ENCODE measurements at places on chromosomes 16 and 17.

DNA sequence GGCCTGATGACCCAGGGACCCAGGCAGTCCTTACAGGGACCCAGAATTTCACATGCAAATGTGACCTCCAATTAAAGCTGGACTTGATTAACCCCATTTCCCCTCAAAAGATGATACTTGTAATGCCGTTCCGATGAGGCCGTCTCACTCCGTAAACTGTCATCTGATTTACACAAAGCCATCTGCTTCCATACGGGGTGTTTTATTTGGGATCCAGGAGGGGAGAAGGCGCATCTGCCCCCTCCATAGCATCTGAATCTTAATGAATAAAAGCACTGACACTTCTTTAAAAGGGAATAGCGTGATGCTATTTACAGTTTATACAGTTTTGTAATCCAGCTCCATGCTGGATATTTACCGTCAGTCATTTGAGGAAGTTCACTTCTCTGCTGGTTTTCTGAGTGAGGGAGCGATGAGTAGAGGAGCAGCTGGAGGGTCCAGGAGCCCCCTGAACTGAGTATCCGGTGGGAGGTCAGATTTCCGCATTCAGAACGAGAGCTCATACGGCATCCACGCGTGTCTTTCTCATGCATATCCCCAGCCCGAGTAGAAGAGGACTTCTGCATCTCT is 452.7 kb downstream of the WWOX start:
- no peak for DNase-seq

GRCh38 chr17:4599505-4600281 is 15.4 kb downstream of the SMTNL2 start:
- no peak for DNase-seq

GRCh38 chr17:57760046-57760445 is 14.9 kb upstream of the CCDC182 start:
- DNase-seq = no peak

- no peak for DNase-seq
These were observed 10.5 kb downstream of the MAPT start for GRCh38 chr17:45904866-45905265.

- peak; percentile 5 for DNase-seq
These were observed 89.6 kb downstream of the CDC27 start for GRCh38 chr17:47099451-47099986.

DNA sequence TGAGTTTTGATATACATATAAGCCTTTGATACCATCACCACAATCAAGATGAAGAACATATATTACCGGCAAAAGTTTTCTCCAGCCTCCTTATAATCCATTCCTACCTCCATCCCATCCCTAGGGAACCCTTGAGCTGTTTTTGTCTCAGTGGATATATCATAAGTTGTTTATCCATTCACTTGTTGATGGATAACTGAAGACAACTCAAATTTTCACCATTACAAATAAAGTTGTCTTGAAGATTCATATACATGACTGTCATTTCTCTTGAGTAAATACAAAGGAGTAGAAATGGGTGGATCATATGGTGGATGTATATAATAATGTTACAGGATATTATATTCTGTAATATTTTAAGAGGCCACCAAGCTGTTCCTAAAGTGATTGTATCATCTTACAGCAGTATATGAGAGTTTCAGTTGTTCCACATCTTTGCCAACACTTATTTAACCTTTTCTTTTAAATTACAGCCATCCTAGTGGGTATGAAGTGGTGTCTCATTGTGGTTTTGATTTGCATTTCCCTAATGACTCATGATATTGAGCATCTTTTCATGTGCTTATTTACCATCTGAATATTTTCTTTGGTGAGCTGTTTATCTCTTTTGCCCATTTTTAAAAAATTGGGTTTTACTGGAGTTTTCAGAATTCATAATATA is 17.4 kb downstream of the NF1 start:
- no peak for DNase-seq

DNA sequence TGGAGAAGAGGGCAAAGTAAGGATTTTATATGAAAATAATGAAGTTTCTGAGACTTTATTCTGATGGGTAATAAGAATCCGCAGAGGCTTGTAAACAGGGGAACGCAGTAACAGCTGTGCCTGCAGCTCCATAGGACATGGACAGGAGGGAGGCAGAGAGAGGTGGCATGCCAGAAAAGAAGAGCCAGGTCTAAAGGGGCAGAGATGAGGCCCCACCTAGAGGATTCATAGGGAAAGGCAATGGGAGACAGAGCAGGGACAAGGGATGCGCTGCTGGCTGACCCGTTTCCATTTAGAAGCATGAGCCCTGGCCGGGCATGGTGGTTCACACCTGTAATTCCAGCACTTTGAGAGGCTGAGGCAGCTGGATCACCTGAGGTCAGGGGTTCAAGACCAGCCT is 340.3 kb upstream of the CDH5 start:
- DNase-seq = no peak

- no peak for DNase-seq
These were observed 18.9 kb downstream of the XYLT1 start for GRCh38 chr16:17451843-17452242.

- DNase-seq = no peak
These were observed 23.3 kb downstream of the DEXI start for GRCh38 chr16:10919003-10919351.

DNA sequence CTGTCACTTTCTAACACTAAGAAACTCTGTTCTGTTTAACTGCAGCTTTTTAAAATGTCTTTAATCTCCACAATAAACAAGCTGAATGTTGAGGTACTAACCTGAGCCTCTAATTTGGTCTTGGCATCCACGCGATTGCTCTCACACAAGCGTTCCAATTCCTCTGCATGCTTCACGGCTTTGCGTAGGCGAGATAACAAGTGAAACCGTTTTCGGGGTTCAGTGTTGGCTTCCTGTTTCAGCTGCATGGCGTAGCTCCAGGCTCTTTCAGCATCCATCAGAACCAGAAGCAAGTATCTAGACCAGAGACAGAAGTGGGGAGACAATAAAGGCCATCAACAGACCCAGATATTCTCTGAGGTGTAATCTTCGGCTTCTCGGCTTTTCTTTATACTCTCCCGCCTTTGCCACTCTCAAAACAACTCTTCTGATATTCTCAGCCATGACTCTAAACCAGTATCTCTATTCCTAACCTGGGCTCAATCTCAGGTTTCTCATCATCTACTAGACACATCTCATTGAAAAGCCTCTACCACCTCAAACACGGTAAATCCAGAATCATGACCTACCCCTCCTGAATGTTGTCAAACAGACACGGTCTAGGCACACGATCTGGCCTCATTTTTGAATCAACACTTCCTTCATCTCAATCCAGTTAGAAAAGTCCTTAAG is 8.3 kb downstream of the SRP68 start:
- no peak for DNase-seq

DNA sequence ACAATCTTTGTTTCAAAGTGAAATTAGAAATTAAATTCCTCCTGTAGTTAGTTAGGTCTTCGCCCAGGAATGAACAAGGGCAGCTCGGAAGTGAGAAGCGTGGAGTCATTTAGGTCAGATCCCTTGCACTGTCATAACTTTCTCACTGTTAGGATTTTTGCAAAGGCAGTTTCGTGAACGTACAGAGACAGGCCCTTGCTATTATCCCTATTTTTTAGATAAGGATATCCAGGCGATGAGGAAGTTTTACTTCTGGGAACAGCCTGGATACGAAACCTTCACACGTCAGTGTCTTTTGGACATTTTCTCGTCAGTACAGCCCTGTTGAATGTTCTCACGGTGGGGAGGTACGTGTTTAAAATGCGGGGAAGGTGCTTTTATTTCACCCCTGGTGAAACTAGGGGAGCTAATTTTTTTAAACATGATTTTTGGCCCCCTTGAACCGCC is 318 bp upstream of the RBL2 start:
- no peak for DNase-seq

DNA sequence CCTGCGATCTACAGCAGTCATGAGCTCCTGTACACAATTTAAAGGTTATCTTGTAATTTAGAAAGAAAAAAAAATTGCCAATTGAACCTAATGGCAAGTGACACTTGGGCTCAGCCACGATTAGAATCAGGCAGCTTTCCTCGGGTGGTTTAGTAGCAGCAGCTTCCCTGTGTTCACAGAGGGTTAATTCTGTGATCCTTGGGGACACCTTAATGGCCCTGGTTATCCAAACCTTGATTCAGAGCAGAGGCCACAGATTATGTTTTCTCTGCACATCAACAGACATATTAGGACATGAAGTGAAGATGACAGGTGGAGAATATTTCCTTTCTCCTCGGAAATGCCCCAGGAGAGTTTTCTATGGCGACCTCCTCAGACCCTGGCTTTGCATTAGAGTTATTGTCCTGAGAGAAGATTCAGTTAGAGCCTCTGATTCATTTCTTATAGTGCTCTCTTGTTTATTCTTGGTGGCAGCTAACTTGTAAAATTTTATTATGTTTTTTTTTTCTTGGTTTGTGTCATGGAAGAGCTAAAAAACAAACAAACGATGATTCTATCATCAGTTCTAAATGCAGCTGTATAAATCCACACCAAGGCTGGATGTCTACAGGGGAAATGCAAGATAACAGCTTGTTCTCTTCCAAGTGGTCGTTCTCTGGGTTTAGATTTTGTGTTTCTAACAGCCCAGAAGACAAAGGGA is 351.2 kb upstream of the DYNLRB2 start:
- DNase-seq = no peak

GRCh38 chr17:28747051-28747691 is 3.4 kb downstream of the TRAF4 start:
- no peak for DNase-seq

DNA sequence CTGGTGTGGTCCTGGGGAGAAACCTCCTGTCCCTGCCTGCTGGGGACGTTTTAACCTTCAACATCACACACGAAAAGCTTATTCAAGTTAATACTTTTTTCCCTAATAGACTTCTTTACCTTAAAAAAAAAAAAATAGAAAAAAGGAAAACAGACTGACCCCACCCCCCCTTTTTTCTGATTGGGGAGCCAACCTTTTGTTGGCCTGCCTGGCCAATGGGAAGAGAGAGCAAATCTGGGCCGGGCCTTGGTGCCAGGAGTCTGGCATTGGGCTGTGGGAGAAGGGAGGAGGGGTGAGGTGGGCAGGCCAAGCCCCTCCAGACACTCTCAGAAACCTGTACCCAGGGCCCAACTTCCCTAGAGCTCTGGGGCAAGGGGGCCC is 3.0 kb downstream of the CBX8 start:
- no peak for DNase-seq

DNA sequence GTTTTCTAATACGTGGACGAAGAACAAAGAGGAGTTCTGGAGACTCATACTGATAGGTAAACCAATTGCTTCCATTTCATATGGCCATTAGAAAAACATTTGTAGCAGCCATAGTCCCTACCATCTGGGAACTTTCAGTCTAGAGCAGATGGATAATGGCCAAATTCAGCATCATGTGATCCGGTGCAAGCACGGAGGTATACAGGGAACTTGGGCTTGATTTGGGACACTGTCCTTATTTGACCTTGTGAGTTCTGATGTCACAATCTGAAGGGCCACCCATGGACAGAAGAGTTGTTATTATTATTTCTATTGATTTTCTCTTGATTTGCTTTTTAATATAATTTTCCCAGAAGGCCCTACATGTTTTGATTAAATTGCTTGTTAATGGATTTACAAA is 154.6 kb upstream of the ZNF267 start:
- DNase-seq = no peak

DNA sequence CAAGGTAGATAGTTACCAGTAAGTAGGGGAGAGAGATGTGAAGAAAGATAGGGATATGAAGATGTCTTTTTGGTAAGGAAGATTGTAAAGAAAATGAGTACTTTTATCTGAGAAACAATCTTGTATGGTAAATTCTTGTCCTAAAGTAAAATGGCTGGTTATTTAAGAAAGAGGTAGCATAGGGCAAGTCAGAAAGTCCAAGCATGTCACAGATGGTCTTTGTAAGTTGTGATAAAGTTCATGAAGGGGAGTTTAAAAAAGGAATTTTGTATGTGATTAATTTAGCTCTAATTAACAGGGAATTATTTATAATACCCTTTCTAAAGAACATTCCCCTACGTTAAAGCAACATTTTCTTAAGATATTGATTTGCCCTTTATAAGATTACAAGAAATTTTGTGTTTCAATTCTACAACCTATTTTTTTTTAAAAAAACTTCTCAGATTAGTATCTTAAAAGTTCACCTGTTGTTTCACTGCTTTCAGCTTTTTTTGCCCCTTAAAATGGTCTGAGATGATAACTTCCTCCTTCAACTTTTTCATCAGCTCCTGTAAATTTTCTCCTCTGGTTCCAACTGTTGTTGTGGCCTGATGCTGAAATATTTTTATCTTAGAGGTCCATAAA is 16.2 kb upstream of the CPHXL start:
- DNase-seq = no peak

- DNase-seq = no peak
These were observed 231.4 kb upstream of the WSCD1 start for GRCh38 chr17:5838661-5839300.
